ENCODE measurements at places on chromosomes 6 and 20. TPM values are rescaled to one million over a fixed set of nuclear protein-coding genes. Genes with fewer than 3 reads are reported as not detected.

The PLEKHG1 gene
- 8.9 TPM for total RNA-seq

DNA sequence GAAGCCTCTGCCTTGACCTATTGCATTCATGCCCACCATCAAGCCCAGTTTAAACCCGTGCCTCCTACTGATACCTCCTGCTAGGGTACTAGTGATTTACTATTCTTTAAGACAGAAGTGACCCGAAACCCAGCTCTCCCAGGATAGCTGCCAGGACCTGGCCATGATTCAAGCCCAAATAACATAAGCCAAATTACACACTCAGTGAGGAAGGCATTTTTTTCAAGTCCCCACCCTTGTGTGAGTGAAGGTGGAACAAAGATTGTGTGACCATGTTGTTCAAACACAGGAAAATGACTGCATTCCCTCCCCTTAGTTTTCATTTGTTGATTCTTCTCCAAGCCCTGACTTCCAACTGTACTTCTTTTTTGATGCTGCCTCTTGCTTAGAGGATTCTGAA lies 3.7 kb upstream of the KAT14 start:
- DNase-seq = no peak

- DNase-seq = no peak
Observed at GRCh38 chr6:159267165-159267564, 98.0 kb downstream of the FNDC1 start.

- DNase-seq = no peak
Observed at GRCh38 chr6:122198922-122199321, 200.5 kb upstream of the HSF2 start.

The LAMA2 gene
- 1.7 TPM for total RNA-seq

DNA sequence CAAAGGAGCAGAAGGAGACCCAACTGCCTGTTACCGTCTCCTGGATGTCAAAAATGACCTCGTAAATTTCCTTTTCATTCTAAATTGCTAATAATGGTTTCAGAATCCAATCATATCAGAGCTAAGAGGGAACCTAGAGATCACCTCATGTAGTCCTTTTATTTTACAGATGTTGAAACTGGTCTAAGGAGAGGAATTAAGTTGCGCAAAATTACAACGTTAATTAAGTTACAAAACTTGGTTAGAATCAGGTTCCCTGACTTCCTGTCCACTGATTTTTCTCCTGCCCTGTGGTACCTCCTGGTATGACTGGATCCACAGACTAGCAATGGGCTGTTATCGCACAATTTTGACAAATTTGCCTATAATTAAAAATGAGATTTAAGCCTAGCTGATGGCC lies 9.0 kb upstream of the STK38 start:
- no peak for DNase-seq

- DNase-seq = peak; percentile 87
Observed at GRCh38 chr6:116556065-116556464, 2.5 kb downstream of the CALHM4 start.

The LAMA4 gene
- 2.0 TPM for total RNA-seq

- no peak for DNase-seq
Observed at GRCh38 chr6:131488780-131489179, 84.2 kb upstream of the ARG1 start.

GRCh38 chr6:70231311-70231710 lies 71.6 kb downstream of the COL9A1 start:
- DNase-seq = no peak

- no peak for DNase-seq
Observed at GRCh38 chr6:37047689-37048402, 42.4 kb downstream of the FGD2 start.

The GABRR1 gene
- total RNA-seq = not detected

The SLC32A1 gene
- total RNA-seq = not detected

The CCN6 gene
- not detected for total RNA-seq

The ADGRF5 gene
- total RNA-seq = 0.54 TPM

DNA sequence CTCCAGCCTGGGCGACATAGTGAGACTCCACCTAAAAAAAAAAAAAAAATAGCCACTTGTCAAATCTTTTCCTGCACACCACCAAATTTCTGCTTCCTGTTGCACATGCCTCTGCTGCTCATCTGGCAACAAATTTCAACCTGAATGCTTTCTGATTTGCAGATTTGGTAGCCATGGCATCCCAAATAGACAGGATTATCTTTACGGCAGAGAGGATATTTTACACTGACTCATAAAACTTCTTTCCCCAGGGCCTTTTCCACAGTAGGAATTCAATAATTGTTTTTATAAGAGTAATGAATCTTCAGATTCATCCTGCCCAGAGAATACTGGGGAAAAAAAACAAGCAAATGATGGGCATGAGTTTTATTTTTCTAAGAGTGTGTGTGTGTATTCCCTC lies 264.6 kb downstream of the FRK start:
- no peak for DNase-seq

The RNF114 gene
- 59.4 TPM for total RNA-seq

GRCh38 chr6:147648916-147649315 lies 140.4 kb downstream of the SAMD5 start:
- DNase-seq = peak; percentile 58

GRCh38 chr6:36244641-36245280 lies 25.1 kb upstream of the PNPLA1 start:
- no peak for DNase-seq

The BCAS4 gene
- 16.7 TPM for total RNA-seq

DNA sequence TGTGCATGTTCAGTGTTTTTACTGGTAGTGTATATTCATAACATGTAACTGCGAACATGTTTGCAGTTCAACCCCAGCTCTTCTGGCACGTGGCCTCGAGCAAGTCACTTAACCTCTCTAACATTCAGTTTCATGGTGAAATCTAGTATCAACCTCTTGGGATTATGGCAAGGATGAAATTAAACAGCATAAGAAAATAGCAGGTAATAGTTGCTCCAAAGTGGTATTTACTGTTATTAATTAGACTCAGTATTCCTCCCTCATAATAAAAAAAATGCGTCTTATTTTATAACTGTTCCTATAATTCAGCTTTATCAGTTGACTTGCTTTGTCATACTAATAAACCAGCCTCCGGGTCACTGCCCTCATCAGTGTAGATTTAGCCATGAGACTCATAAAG lies 15.0 kb downstream of the FAM184A start:
- no peak for DNase-seq

DNA sequence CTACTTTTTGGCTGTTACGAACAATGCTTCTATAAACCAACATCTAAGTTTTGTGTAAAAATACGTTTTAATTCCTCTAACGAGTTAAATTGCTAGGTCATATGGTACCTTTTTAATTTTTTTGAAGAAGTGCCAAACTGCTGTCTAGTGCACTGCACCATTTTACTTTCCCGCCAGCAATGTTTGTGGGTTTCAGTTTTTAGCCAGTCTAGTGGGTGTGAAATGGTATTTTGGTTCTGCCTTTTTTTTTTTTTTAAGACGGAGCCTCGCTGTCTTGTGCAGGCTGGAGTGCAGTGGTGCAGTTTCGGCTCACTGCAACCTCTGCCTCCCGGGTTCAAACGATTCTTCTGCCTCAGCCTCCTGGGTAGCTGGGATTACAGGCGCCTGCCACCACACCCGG lies 34.1 kb upstream of the BAG2 start:
- no peak for DNase-seq

GRCh38 chr20:34956041-34956458 lies 382 bp downstream of the MYH7B start:
- no peak for DNase-seq

DNA sequence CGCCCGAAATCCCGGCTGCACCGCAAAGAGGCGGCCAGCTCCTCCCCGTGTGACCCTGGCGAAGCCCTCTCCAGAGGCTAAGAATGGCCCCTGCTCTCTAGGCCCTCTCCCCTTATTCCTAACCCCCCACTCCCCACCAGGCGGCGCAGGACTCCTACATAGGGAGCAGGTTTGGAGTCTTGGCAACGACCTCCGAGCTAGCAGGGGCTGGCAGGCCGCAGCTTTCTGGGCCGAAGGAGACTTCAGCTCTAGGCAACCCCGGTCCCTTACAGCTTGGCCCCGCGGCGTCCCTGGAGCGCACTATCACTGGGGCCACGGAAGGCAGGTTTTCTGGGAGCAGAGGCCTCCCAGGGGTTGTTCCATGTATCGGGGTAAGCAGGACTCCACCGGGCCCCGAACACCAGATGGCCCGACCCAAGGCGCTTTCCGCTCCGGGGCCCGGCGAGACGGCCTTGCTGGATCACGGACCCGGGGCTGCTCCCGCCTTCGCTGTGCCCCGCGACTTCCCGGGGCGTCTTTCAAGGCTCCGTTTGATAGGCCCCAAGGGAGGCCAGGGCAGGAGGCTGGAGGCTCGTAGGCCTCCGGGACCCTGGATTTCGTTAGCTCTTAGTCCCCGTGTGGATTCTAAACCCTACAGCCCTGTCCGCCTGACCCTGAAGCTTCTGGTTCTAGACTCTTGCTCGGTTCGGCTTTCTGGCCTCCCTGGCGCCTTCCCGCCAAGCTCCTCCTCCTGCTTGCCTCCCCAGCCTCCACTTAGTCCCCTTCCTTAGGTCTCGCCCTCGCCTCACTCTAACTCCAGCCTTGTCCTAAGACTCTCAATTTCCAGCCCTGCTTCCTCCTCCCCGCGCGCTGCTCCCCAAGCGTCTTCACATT lies 1.9 kb downstream of the SLC32A1 start:
- DNase-seq = no peak

DNA sequence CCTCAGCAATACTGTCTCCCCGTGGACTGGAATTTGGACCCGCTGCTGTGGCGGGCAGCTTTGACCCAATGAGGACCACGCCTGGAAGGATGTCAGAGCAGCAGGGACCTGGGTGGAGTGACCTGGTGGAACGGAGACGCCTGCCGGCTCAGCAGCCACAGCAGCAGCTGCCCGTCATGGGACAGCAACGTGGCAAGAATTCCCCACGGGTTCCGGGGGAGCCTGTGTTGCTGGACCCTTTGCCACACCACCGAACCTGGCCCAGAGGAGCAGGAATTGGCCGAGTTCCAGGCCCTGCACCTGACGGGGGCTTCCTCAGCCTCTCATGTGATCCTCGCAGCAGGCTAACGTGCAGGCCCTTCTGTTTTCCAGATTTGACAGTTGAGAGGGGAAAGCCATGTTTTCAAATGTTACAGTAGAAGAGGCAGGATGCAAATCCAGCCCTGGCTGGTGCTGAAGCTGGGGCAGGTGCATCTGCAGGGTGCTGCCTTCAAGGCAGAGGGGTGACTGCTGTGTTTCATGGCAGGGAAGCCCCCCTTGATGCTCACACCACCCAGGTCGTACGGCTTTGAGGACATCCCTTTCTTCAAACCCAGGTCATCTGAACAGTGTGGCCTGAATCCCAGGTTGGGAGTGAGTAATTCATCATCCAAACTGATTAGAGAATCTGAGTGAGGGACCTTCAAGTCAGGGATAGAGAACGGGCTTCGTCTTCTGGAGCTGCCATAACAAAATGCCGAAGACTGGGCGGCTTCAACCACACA lies 93.4 kb downstream of the THBS2 start:
- DNase-seq = no peak

DNA sequence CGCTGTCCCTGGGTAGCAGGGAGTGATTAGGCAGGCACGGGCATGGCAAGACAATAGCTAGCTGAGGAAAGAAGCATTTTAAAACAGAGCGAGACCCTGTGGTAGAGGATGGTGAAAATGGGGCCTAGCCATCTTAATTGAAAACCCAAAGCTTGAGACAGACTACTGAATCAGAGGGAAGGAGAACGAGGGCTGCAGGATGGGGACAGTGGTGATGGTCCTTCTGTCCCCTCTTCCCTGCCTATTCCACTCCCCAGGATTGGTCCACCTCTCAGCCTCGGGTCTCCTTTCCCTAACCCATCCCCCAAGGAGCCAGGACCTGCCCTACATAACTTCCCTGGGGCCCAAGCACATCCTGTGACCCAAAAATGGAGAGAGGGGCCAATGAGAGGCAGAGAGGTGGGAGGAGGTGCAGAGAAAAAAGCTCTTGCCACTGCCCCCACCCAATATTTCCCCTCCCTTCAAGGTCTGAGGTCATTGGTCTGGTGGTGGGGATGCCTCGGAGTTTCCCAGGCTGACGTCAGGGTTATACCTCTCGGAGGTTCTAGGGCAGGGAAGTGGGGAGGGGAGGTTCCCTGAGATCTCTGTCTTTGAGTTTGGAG lies 884 bp upstream of the CUTA start:
- peak; percentile 25 for DNase-seq
